ENCODE measurements at places on chromosomes 2 and 18.

DNA sequence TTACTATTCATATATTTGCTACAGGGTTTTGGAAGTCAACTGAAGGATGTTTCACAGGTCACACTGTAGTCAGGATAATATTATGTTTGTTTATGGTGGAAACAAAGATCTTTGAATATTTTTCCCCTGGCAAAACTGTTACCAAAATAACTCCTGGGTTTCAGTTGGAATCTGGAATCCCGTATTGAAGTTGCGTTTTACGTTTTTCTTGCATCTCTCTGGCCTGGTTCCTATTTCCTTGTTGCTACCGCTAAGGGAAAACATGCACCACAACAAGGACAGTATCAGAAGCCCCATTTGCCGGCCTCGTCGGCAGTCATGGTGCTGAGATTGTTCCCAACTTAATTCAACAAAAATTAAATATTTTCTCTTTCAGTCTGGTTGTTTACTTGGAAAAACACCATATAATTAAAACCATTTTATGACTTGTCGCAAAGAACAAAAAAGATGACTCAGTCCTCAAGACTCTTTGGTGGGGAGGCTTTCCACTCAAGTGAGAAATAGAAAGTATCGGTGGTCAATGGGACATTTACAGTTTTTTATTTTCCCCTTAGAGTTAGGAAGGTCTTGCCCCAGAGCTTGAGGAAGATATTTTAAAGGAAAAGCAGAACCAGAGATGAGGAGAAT is 42.3 kb downstream of the EN1 start:
- peak; percentile 23 for DNase-seq

- DNase-seq = no peak
Measured at GRCh38 chr2:1818404-1818803, 74.1 kb upstream of the PXDN start.

DNA sequence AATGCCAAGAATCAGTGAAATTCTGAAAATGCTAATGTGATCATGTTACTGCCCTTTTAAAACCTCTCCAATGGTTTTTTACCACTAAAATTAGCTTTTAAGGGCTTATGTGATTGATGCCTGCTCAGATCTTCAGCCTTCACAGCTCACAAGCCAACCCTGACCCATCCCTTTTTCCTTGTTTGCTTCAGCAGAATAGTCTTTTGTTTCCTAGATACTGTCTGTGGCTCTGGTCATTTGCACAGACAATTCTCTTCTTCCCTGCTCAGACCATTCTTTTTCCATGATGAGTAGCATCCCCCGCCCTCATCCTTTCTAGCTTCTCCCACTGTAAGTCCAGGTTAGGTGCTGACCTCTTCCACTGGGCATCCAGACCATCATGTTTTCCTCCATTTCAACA is 164.9 kb upstream of the NT5C1B start:
- DNase-seq = no peak

DNA sequence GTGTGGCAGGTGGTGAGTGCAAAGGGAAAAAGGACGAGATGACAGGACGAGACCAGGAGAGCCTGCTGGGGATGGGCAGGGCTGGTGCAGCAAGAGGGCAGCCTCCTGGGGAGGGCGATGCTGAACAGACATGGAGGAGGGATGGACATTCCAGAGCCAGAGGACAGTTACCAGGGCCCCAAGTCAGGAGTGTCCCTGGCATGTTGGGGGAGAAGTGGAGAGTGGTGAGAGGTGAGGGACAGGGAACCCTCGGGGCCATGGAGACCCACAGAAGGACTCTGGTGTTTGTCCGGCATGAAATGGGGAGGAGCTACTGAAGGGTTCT is 19.0 kb downstream of the MTERF4 start:
- DNase-seq = no peak

DNA sequence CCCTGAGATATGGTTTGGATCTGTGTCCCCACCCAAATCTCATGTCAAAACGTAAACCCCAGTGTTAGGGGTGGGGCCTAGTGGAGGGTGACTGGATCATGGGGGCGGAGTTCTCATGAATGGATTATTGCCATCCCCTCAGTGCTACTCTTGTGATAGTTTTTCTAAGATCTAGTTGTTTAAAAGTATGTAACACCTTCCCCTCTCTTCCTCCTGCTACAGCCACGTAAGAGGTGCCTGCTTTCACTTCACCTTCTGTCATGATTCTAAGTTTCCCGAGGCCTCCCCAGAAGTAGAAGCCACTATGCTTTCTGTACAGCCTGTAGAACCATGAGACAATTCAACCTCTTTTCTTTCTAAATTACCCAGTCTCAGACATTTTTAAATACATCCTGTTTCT is 16.9 kb downstream of the PUM2 start:
- DNase-seq = no peak

DNA sequence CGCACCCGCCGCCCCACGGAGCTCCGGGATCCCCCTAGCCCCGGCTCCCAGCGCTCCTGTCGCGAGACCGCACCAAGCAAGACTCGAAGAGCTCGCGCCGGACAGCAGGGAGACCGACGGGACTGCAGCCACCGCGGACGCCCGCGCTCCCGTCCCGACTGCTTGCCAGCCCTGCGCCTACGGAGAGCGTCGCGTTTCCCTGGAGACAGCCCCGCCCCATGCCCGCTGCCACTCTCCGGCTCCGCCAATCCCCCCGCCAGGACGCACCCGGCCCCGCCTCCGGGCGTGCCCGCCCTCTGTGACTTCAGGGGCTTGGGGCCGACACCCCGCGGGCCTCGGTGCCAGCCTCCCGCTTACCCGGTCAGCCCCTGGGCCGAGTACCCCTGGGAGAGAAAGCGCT is at the start of gene ANKMY1:
TSS of gene ANKMY1 (minus strand) at position 181 of the 400 bp plus-strand sequence. CDS start 653 bp downstream, outside the sequence.
- DNase-seq = peak; percentile 72

DNA sequence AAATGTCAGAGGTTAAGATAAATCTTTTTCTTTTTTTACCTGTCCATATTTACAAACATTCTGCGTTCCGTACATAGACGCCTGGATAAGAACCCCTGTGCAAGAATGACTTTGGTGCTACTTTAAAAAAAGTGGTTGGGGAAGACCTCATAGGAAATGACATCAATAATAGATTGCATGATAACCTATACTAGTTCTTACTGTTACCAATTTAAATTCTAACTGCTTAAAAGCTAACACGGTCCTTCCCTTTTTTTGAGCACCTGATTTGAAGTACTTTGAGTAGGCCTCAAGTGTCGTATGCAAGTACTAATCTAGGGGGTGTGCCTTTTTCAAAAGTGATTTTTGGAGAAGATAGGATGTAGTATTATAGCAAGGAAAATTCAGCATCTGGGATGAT is 2.1 kb downstream of the SLC39A10 start:
- DNase-seq = peak; percentile 9

DNA sequence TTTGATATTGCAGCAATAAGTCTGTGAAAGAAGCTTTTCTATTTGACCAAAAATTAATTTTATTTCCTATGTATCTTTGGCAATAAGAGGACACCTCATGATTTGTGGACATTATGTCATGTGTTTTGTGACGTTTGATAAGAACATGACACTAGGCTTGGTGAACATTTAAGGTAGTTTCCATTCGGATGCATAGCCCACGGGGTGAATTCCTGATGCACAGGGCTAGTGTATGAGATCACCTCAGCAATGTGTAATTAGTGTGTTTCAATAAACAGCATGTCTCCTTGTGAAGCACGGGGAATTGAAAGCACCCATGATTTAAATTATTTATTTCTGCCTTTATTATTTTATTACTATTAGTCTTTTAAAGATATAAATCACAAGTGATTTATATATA is 146.1 kb upstream of the LINC00305 start:
- no peak for DNase-seq

- DNase-seq = no peak
Measured at GRCh38 chr2:127715778-127716449, 14.6 kb downstream of the SFT2D3 start.

GRCh38 chr2:98809116-98809515 is 78.2 kb upstream of the MGAT4A start:
- no peak for DNase-seq

- DNase-seq = peak; percentile 94
Measured at GRCh38 chr18:24726727-24727492, 266.5 kb downstream of the HRH4 start.

GRCh38 chr2:233414777-233415570 is 60.7 kb downstream of the DGKD start:
- no peak for DNase-seq

DNA sequence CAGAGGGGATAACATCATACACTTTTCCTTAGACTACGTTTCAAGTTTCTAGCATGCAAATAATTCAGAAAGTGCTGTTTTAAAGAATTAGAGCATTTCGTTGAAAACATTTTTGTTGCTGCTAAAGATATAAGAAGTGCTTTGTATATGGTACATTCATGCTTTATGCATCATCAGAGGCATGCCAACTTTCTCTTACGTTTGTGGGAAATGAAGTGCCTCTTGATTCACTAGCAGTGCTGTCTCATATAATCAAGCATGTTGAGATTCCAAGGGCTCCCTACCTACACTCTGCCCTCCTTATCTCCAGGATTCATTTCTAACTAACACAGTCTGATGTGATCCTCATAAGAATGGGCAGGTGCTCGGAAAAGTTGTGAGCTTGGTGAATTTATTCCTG is 748.6 kb upstream of the DDX18 start:
- DNase-seq = no peak

DNA sequence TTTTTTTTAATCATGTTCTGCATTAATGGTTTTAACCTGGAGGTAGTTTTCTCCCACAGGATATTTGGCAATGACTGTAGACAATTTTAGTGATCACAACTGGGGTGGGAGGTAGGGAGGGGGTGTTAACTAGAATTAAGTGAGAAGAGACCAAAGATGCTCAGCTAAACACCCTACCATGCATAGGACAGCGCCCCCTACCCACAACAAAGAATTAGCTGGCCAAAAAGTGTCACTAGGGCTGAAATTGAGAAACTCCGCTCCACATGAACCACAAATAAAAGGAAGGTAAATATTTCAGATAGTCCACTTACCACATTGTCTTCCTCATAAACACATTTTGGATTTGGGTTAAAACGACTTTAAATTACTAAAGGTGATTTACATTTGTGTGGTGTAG is 942.6 kb downstream of the SUCLG1 start:
- DNase-seq = no peak

- peak; percentile 82 for DNase-seq
Measured at GRCh38 chr2:136238286-136239078, 120.5 kb upstream of the CXCR4 start.

DNA sequence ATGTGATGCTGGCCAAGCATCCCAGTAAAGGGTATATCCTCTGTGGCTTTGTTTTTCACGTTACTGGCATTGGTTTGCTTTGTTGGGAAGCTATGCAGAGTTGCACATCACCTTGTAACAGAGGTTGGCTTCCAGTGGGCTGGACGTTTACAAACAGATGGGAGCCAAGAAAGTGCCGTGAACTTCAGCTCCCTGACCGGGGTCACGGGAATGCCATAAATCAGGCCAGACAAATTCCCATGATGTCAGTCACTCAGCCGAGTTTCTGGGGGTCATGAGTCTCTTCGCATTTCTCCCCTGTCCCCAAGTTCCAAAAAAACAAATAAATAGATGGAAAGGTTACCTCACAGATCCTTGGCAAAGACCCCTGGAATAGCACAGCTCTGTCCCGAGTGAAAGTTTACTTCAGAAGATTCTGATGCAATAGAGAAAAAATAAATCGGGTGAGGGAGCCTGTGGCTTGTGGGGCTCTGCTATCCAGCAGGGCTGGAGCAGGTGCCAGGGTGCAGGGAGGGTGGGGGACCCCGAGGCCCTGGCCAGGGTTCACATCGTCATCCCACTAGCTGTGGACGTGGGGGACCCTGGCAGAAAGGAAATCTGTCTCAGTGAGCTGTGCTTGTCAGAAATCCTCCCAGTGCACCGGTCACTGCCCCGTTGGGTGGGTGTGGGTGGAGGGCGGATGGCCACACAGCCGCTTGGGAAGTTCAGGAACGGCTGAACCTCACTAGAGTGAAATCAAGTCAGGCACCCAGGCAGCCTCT is 27.8 kb downstream of the TWIST2 start:
- DNase-seq = peak; percentile 65

DNA sequence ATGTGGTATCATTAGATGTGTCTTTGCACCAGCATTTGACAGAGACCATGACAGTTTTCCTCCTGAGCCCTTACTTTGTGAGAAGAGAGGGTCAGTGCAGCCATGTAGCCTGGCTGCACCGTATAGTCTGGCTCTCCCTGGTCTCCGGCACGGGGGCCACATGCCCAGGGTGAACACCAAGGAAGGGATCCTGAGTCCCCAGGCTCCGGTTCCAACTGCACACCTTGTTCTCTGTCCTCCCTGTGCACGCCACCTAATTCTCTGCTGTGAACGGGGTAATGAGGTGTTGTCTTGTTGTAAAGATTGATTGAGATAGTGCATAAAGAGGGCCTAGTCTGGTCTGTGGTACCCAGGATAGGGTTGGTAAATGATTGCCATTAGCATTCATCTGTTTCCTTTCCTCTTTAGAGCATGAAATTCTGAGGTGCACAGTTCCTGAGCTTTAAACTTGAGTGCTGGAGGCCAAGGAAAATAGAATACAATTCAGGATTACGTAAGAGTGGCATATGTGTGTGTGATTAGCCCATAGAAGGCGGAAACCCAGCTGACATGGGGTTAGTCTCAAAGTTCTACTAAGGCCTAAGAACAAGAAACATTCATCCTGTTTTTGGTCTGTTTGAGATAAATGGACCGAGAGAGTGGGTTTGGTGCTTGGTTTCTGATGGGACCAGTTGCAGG is 55.5 kb downstream of the NCK2 start:
- DNase-seq = no peak

DNA sequence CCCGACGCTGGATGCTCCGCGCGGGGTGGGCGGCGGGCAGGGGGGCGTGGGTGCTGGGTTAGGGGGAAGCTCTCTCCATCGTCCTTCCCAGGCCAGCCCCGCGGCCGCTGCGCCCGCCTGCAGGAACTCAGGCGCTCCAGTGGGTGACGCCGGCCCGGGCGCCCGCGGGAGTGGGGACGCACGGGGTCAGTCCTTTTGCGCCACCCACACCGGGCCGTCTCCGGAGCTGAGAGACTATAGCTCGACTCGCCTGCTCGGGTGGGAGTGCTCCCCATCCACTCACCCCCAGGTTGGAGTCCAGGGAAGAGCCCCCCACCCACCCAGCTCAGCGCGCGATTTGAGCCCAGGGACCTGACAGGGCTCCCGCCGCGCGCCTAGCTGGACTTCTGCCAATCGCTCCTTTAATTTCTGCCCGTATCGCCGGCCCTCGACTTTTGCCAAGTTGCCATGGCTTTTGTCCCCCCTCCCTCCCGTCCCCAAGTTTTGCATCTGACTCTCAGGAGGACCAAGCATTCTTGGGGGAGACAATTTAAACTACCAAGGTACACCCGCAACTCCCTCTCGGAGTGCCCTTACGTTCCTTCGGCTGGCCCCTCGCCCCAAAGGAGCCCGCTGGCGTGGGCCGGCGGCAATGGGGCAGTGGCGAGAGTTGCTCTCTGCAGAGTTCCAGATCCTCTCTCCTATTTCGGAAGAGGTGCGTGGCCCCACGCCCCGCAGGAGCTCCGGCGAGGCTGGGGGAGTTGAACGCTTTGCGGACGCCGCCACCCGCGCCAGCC is 205.8 kb upstream of the SMAD2 start:
- DNase-seq = peak; percentile 41

Measured in muscle of leg (tissue), 16 donors.